NCI-H1436 treated with DMSO at 0.1 percent for 48 hours (cell line): ENCODE measurements at places on chromosomes 12 and 14.

DNA sequence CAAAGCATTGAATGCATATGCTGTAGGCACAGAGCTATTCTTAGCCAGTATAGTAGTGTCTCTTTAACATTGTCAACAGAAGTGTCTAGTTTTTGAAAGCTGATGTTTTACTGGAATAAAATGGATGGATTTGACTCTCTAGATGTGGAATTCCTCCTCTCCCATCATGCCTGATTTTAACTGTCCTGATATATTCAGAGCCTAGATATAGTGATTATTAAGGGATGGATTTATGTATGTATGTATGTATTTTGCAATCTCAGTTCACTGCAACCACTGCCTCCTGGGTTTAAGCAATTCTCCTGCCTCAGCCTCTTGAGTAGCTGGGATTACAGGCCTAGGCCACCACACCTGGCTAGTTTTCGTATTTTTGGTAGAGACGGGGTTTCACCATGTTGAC lies 144.8 kb upstream of the NAV3 start:
- no peak for DNase-seq

DNA sequence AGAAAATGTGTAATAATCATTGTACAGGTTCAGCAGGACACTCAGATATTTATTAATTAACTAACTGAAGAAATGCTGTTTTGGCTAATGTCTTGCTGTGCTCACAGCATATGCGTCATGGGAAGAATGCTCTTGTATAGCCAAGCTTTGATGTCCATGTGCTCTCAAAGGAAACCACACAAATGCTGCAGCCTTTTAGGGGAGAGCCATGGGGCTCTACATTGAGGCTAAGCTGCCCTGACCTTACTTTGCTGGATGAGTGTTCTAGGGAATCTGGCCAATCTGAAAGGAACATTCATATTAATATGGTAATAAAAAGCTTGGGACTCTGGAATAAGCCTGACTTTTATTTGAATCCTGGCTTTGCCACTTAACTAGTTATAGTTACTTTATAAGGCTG lies 9.5 kb upstream of the CRADD start:
- DNase-seq = no peak

- DNase-seq = no peak
Observed at GRCh38 chr12:26396402-26396801, 201.0 kb downstream of the SSPN start.

DNA sequence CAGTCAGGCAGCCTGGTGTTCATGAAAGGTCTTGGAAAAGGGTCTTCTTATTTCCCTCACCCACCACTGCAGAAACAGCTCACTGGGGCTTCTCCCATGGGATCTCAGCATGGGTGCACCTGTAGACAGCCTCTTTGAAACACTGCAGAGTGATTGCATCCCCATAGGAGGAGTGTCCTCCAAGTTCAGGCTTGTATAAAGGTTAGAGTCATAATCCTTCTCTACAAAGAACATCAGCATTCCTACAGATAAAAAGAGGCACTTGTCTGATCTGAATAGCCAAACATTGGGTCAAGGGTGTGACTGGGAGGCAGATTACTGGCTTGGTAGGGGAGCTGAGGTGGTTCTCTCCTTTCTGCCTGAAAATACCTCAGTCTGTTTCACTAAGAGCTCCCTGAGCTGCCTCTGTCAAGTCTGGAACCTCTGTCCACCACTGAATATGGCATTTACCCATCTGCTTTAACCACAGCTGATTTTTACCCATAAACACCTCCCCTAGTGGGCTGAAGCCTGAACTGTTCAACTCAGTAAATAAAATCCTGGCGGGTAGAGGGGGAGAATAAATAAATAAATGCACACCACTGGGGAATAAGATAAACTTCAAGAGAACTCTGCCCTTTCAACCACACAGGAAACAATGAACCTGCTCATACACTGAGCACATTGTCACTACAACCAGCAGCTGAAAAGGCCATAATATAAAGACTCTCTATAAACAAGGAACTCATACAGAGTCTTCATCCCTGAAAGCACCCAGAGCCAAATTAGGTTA lies 120.7 kb upstream of the SCAF11 start:
- no peak for DNase-seq

- no peak for DNase-seq
Observed at GRCh38 chr12:112907415-112908157, 824 bp downstream of the OAS1 start.
